Neural crest cell (in vitro differentiated cells): ENCODE measurements at places on chromosomes 3 and 15.

DNA sequence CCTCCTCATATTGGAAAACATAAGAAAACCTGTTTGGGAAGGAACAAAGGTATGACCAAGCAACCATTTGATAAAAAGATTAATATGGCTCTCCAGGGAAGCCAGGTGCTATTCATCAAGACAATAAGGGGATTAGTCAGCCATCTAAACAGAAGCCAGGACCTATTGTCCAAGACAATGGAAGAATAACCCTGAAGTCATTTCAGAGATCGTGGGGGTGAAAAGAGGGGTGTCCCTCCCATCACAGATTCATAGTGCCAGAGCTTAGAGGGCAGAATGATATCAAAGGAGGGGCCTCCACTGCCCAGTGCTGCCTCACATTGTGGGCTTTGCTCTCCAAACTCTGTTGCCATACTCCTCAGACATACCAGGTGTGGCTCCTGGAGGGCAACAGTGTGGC lies 73.5 kb downstream of the DAPK2 start:
- no peak for DNase-seq

GRCh38 chr3:177758126-177758525 lies 560.8 kb upstream of the TBL1XR1 start:
- DNase-seq = no peak

DNA sequence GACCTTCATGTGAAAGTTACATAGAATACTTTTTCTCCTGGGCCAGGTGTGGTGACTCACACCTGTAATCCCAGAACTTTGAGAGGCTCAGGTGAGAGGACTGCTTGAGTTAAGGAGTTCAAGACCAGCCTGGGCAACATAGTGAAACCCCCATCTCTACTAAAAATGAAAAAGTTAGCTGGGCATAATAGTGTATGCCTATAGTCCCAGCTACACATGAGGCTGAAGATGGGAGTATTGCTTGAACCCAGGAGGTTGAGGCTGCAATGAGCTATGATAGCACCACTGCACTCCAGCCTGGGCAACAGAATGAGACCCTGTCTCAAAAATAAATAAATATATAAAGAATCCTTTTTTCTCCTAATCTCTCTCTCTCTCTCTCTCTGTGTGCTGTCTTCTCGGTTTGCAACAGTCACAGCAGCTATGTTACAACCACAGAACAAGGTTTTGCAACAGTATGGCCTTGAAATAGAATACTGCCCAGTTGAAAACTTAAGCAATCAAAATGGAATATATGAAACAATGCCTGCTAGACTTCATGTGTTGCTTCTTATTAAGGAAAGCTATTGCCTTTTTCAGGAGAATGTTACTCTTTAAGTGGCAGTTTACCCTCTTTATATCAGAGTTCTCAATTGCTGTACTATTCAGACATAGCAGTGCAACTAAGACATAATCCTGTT lies 12.3 kb upstream of the DENND4A start:
- no peak for DNase-seq

DNA sequence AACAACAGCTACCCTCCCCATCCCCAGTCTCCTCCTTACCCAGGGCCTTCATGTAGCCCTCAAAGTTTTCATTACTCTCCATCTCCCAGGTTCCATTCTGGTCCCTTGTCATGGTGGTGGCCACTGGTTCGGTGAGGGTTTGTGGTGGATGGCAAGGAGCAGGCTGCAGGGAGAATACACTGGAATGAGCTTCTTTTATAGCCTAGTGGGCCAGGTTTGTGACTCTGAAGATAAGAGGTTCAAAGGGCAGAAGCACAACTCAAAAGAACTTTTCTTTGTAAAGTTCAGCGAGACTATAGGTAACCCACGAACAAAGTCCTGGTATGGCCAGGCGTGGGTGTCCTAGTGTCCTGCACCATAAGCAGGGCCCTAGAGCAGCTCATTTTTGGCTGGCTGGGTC lies at the start of gene RBP2:
RBP2 (minus strand) TSS at position 169 of the 400 bp plus-strand sequence; CDS start at position 112, 57 bp downstream.
- DNase-seq = no peak

- no peak for DNase-seq
These were observed 93.2 kb downstream of the ATP11B start for GRCh38 chr3:182886497-182886896.

DNA sequence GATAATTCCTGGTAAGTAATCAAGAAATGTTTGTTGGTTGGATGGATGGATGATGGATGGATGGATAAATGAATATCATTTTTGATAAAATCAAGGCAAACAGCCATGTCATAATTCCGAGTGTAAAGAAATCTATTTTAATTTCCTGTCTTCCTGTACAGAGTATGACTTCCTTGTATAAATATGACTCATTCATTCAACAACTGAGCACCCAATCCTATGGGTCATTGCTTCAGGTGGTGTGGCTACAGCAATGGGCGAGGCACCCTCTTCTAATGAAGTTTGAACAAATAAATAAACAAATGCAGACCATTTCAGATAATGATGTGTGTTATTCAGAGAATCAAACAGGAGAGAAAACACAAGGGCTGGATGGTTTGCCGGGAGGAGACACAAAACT lies 198.7 kb downstream of the TNIK start:
- DNase-seq = no peak

DNA sequence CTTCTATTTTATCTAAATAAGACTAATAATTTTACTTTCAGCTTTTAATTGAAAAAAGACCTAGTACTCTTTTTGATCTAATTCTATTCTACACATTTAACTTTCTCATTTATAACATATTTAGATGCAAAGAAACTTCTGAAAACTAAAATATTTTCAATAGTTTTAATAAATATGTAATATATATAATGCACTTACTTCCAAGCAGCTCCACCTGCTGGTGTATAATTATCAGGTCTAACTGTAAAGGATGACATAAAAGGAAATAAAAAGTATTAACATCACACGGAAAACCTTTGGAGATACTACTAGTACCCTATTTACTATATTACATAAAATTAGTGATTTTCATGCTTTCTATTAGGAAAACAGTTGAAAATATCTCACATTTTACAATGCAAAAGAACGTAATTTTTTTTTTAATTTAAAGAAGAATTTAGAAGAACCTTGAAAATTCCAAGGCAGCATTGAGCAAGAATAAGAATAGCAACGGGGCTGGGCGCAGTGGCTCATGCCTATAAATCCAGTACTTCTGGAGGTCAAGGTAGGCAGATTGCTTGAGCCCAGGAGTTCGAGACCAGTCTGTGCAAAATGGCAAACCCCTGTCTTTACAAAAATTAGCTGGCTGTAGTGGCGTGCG lies 10.2 kb downstream of the PLSCR5 start:
- DNase-seq = no peak

GRCh38 chr3:17931131-17931530 lies 188.7 kb upstream of the TBC1D5 start:
- DNase-seq = no peak

GRCh38 chr3:52076896-52077780 lies 20.8 kb upstream of the DUSP7 start:
- DNase-seq = no peak

GRCh38 chr15:45346381-45346780 lies 32.0 kb downstream of the GATM start:
- no peak for DNase-seq

GRCh38 chr3:156160647-156161046 lies 40.3 kb downstream of the KCNAB1 start:
- DNase-seq = no peak

DNA sequence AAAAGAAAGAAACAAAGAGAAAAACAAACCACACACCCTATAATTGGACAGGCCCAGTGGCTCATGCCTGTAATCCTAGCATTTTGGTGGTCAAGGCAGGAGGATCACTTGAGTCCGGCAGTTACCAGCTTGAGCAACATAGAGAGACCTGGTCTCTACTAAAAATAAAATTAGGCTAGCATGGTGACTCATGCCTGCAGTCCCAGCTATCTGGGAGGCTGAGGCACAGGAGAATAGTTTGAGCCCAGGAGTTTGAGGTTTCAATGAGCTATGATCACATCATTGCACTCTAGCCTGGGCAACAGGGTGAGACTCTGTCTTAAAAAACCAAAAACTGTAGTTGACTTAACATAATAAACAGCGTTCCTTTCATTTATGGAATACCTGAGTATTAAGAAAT lies 72.3 kb upstream of the ST3GAL6 start:
- no peak for DNase-seq

- no peak for DNase-seq
These were observed 307.8 kb upstream of the TPRG1 start for GRCh38 chr3:188863999-188864406.

DNA sequence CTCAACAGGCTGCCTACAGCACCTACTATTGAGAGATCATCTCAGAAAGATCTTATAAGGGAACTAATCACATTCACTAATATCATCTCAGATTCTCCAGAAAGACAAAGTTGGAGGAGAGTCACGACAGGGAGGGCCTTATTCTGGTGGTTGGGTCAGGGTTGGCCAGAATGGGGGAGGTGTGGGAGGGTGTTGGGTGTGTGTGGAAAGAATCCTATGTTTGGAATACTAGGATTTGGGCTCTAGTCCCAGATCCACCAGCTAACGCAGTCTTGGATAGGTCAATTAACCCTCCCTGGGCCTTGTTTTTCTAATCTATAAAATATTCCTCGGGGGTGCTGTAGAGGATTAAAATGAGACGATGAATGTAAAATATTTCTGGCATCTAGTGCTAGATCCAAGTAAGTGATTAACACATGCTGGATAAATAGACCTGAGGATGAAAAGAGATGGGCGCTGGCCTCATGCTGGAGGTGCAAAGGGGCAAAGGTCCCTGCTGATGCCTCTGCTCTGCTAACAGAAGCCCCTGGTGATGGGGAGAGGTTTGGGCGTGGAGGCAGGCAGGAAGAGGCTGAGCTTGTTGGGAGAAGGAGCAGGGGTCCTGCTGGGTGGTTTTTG lies 67.6 kb upstream of the ETV5 start:
- DNase-seq = no peak

DNA sequence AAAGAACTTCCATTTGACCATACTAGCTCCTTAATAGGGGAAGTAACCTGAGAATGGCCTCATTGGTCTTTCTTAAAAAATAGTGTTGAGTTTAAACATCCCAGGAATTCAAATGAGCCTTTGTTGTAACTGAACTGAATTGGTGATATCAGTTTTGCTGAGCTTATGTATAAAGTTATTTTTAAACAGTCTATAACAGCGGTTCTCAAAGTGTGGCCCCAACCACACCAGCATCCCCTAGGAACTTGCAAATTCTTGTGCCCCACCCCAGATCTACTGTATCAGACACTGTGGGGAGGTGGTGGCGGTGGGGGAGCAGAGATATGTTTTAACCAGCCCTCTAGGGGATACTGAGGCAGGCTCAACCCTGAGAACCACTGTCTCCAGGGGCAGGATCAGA lies 57.0 kb downstream of the LMCD1 start:
- no peak for DNase-seq

- no peak for DNase-seq
These were observed 50.5 kb upstream of the FBN1 start for GRCh38 chr15:48695827-48696573.

DNA sequence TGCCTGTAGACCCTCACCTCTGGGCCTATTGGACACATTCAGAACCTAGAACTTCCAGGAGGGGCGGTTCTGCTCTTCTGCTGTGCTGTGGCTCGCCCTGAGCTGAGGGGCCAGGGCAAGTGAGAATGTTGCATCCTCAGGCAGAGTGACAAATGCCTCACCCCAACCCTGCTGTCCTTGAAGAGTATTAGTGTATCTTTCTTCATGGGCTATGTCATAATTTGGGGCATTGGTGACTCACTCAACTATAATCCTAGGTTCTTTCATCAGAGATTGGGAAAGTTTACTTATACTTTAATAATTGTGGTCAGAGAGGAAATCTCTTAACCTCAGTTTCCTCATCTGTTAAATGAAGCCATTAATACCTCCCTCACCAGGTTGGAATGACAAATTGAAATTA lies 143.8 kb downstream of the SV2B start:
- no peak for DNase-seq

- DNase-seq = no peak
These were observed 101.5 kb downstream of the FBXL22 start for GRCh38 chr15:63698692-63699091.

DNA sequence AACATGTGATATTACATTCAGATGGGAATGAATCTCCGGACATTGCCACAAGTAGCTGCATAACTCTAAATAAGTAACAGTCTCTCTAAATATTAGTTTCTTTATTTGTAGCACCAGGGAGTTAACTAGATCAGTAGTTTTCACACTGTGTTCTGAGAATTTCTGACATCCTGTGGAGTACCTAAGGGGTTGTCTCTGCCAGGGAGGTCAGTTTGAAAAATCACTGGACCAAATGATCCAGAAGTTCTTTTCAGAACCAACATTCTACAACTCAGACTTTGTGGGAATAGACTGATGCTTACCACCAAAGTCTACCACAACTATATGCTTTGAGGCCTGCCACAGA lies 9.0 kb upstream of the ILDR1 start:
- no peak for DNase-seq

GRCh38 chr3:193955719-193956118 lies 180.2 kb upstream of the HES1 start:
- no peak for DNase-seq

- DNase-seq = no peak
These were observed 8.8 kb upstream of the LACTB start for GRCh38 chr15:63112871-63113270.

GRCh38 chr15:90065682-90066049 lies 36.6 kb downstream of the IDH2 start:
- no peak for DNase-seq

DNA sequence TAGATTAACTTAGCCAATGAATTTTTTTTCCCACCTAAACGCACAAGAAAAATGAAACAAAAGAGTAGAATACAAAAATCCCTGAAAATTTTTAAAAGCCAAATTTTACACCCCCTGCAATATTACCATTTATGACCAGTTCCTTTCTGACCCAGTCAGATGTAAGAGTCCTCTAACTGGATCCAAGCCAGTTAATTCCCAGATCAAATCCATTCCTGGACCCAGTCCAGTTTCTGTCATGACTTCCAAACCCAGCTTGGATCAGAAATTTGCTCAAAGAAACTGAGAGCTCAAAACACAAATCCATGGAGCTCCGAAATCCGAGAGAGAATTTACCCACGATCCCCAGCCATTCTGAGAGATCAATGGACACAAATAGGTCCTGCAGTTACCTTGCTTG lies 17.0 kb upstream of the ALDH1L1 start:
- no peak for DNase-seq

GRCh38 chr3:135532021-135532420 lies 433.5 kb upstream of the PPP2R3A start:
- no peak for DNase-seq

GRCh38 chr3:53120336-53120735 lies 9.9 kb downstream of the RFT1 start:
- no peak for DNase-seq

GRCh38 chr15:48795901-48796300 lies 15.0 kb downstream of the CEP152 start:
- no peak for DNase-seq

- no peak for DNase-seq
These were observed 44.5 kb downstream of the DUT start for GRCh38 chr15:48375767-48376166.

- DNase-seq = no peak
These were observed 11.1 kb upstream of the SELENOK start for GRCh38 chr3:53902711-53903110.

- DNase-seq = no peak
These were observed 25.8 kb upstream of the RSL24D1 start for GRCh38 chr15:55222588-55222987.
